GM04504 (cell line): ENCODE measurements at places on chromosomes 2 and 18.

- no peak for DNase-seq
Measured at GRCh38 chr2:29162204-29162928, 47.2 kb downstream of the CLIP4 start.

DNA sequence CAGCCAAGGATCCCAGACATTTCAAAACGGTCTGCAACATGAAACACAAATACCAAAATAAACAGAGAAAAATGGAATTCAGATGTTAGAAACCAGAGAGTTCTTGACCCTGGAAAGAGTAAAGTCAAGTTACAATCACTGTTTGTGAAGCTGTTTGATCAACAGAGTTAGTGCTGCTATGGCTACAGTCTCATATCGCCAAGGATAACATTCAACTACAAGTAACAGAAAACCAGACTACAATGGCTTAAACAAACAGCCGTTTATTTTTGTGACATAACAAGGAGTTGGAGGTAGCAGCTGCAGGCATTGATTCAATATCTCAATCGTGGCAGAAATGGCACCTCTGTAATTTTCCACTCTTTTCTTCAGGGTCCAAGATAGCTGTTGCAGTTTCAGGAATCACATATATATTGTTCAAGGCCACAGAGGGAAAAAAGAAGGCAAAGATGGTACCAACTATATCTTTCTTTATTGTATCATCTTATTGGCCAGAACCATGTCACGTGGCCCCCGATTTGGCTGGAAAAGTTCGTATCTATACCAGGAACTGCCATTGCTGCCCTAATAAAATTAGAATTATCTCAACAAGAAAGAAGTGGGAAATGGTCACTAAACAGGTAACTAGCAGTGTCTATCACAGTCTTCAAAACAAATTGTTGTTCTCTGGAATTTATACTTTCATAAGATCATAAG, 17.7 kb upstream of the HNRNPLL start:
- no peak for DNase-seq

- DNase-seq, result no peak
Measured at GRCh38 chr2:63819256-63819655, 22.4 kb upstream of the UGP2 start.

GRCh38 chr2:234977228-234977679, 25.4 kb downstream of the SH3BP4 start:
- no peak for DNase-seq

GRCh38 chr18:27861539-27861938, 315.4 kb downstream of the CDH2 start:
- DNase-seq, result no peak

DNA sequence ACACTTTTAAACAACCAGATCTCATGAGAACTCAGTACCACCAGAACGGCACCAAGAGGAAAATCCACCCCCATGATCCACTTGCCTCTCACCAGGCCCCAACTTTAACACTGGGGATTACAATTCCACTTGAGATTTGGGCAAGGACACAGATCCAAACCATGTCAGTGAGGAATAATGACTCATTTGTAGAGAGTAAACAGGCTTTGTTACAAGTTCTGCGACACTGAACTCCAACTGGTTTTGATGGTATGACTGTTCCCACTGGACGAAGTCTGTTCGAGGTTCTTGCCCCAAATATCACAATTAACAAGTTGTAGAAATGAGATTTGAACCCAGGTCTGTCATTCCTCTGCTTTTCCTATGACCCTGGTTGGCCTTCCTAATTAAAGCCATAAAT, 718.1 kb upstream of the ID2 start:
- no peak for DNase-seq

- DNase-seq, result no peak
Measured at GRCh38 chr2:151760139-151760650, 25.9 kb upstream of the NEB start.

DNA sequence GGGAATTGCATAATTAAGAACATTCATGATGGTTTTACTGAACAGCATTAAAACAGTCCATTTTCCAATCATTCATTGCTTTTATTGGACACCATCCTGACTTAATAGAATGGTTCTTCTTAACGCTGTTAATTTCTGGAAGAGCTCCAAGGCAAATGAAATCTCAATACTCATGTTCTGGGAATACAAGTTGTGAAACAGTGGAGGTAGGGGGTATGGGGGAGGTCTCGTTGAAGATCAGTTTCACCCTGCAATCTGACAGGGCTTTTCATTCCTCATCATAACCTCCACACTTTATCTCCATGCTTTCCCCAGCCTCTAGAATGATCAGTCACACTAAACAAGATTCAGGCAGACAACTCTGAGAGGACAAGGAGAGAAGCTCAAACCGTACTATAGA, 113.6 kb downstream of the ETAA1 start:
- DNase-seq, result no peak

DNA sequence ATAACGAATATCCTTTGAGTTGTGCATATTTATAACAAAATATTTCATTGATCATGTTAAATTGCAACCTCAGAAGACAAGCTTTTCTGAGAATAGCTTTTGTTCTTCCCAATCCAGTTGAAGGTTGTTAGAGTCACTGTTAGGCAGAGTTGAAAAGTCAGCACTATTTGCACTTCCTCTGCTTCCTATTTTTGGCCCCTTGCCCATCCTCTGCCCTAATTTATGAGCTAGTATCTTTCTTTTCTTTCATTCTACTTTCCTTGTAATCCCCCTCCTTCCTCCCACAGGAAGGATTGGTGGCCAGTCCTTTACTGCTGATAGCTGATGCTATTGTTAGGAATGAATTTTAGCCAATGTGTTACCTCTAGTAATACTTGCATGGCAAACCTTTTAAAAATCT, 4.9 kb downstream of the RALB start:
- no peak for DNase-seq

DNA sequence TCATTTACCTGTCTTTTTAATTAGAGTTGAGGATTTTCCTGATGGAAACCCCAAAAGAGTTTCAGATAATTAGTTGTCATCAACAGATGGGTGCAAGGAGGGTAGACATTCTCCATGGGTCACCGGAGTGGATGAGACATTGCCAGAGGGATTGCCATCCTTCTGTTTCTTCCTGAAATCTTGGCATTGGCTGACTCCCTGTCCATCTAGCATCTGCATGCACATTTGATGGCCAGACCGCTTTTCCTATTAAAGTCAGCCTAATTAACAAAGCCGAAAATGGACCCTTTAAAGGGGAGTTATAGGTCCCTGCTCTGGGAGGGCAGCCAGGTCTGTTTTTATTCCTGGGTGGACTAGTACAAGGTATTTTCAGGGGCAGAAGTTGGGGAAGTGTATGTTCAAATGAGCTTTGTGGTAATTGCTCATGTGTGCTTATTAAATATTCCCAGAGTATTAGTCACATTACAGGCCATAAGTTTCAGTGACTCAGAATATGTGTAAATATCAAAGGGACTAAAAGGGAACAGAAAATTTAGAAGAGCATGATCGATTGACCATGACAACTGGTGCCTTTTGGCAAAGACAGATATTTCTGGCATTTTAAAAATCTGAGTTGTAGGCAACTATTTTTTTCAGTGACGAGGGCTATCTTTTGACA, 209.8 kb downstream of the PHLPP1 start:
- no peak for DNase-seq

DNA sequence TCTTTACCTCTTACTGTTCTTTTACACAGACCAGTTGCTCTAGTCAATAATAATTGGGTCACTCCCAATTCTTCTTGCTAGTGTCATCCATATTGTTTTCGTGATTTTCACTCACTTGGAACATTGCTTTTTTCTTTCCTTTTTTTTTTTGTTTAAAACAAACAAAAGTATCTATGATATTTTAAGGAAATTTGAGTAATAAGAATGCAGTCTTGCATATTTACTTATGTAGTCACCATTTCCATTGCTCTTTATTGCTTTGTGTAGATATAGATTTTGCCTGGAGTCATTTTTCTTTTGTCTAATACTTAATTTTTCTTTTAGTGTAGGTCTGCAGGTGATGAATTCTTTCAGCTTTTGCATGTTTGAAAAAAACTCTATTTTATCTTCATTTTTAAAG, 71.9 kb downstream of the WDR7 start:
- no peak for DNase-seq

GRCh38 chr2:219446101-219446504, 11.5 kb downstream of the SPEG start:
- peak; percentile 44 for DNase-seq

DNA sequence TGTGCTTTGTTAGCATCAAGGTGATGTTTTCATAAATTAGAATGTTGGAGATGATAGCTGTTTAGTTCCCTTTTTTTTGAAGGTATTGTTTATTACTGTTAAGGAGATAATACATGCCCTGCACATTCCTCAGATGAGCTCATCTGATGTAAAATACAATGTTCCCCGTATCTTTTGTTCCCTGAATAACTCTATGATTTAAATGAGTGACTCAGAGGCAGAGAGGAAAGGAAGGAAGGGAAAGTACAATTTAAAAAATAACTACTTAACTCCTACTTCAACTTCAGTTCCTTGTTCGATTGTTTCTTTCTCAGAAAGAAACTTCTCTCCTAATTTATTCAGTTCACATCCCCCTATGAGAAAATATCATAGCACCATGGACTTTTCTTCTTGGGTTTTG, 208.7 kb downstream of the KCNE4 start:
- no peak for DNase-seq

GRCh38 chr2:122886479-122887145, 1131.2 kb downstream of the TSN start:
- DNase-seq, result no peak

- DNase-seq, result no peak
Measured at GRCh38 chr2:190766595-190766994, 114.0 kb upstream of the GLS start.

DNA sequence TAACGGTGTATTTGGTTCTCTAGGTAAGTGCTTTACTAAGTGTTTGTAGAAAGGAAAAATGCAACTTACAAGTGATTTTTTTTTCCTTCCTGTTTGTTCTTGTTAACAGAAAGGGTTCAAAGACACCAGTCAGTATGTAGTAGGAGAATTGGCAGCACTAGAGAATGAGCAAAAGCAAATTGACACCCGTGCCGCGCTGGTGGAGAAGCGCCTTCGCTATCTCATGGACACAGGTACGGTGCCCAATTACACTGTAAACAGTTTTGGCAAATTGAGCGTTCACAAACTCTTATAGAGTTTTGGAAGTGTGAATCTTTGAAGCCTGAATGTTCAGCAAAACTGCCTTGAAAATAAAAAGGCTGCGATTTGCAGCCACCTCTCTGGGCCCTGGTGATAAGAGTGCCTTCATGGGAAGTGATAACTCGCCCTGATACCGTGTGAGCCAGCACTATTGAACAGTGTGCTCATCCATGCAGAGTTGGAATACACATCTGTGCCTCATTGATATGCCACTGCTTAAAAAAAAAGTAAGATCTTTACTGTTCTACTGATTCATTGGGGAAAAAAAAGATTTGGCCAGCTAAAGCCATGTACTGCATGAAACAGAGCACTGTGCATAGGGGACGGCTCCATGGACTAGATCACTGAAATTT, 54.0 kb upstream of the OTX1 start:
- no peak for DNase-seq

- no peak for DNase-seq
Measured at GRCh38 chr2:4914551-4914950, 777.6 kb upstream of the SOX11 start.

GRCh38 chr2:38892819-38893218, 3.1 kb downstream of the ARHGEF33 start:
- no peak for DNase-seq

DNA sequence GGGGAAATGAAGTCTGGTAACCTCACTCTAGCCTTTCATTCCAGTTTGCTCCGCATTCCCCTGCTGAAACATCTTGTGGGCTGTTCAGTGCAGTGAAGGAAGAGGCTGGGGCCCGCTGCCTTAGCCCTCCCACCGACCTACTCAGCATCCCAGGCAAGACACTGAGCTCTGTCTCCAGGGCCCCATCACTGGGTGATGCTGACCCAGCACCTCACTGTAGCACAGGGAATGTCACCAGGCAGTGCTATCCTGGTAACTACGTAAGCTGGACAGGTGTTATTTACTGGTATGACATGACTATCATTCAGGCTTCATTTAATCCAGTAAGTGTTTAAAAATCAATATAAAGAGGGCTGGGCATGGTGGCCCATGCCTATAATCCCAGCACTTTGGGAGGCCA, 101.0 kb upstream of the NFU1 start:
- no peak for DNase-seq

GRCh38 chr2:50719837-50720696, 311.9 kb downstream of the NRXN1 start:
- DNase-seq, result no peak

GRCh38 chr18:62018759-62019041, 125.9 kb upstream of the RNF152 start:
- DNase-seq, result no peak

DNA sequence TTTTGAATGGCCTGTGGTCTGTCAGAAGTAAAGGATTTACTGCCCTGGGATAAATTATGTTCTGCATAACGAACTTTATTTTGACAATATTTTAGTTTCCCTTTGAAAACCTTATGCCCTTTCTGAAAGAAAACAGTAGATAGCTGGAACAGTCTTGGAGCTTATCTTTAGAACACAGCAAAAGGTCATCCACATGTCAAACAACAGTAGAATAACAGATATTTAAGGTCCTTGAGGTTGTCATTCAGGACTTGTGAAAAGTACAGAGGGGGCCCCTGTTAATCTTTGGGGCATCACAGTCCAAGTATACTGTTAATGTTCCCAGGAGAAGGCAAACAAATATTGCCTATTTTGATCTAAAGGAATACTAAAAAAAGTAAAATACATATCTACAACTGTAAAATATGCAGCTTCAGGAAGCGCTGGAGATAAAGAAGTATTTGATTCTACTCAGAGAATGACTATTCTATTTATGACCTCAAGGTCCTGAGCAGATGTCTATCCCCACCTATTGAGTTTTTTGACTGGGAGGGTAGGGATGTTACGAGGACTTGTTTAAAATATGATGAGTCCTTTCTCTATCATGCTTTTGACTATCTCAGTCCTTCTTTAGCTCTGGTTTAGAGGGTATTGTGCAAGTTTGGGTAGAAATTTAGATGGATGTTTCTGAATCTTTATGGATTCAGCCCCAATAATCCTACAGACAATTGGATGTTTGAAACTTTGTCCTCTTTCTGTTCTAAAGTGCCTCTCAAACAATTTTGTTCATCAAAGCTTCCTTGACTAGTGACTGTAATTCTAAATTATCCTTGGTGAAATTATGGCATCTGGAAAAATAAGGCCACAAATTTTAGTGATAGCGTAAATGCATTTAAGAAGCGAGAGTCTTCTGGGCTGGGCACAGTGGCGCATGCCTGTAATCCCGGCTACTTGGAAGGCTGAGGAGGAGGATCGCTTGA, 25.1 kb upstream of the TMEM214 start:
- no peak for DNase-seq

GRCh38 chr2:65932571-65932970, 500.2 kb upstream of the SPRED2 start:
- no peak for DNase-seq

DNA sequence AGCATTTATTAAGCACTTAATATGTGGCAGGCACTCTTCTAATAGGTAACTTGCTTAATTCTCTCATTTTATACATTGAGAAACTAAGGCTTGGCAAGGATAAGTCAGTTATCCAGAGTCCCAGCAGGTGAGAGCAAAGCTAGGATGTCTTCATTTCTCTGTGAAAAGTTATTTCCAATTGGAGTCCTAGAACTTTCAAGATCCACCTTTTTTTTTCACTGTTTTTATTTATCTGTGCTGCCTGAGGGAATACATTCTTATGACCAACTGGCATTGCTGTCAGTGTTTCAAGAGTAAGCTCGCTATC, 56.2 kb upstream of the ETAA1 start:
- DNase-seq, result no peak
